WTC11 (cell line): ENCODE measurements at places on chromosomes 16 and 17.

DNA sequence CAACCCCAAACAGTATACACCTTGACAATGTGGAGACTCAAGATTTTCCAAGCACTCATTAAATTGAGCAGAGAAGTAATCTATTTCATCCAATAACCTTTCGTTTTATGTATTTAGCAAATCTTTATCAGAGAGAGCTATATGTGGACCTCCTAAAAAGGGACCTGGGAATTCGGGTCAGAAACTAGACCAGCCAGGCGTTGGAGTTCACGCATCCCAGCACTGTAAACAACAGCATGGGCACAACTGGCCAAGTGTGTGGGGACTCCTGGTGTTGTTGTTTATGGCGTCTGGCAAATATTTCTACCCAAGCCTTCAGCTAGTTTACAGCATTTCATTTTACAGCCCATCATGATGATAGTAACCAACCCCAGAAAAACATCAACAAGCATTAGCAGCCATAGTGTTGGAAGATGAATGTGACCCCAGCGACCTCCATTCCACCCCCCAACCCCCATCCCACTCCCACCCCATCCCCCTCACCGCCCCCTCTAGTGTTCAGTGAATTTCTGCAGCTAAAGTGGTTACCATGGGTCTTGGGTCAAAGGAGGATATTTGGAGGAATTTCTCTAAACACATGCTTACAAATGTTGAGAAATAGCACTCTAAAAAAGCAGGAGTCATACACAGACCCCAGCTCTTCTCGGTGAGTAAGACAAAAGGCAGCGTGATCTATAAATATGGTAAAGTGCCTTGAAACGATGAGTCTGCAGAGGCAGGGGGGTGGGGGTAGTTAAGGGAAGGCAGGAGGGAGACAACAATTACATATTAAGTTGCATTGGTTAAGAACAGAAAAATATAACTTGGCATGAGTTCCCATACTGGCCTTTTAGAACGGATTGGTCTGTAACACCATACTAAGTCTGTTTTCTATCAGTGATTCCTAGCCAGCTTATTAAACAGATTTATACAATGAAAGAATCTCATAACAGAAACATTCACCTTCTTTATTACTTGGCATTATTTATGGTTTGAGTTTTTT lies 91.4 kb upstream of the TBX2 start:
- DNase-seq = no peak

DNA sequence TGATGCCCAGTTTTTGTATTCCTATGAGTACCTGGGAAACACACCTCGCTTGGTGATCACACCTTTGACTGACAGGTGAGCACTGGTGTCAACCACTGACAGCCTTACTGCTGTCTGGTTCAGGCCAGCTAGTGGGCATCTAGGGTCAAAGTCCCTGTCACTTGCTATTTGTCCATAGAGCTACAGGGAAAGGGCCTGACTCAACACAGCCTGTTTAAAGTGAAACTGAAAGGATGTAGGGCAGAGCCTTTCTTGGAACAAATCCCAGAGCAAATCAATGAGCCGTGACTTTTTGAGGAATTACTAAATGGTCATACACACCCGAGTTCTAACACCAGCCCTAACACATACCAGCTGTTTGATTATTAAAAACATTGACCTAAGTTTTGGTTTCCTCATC lies 106.8 kb downstream of the DNAH9 start:
- no peak for DNase-seq

GRCh38 chr17:51873302-51873701 lies 285.2 kb downstream of the CA10 start:
- no peak for DNase-seq

DNA sequence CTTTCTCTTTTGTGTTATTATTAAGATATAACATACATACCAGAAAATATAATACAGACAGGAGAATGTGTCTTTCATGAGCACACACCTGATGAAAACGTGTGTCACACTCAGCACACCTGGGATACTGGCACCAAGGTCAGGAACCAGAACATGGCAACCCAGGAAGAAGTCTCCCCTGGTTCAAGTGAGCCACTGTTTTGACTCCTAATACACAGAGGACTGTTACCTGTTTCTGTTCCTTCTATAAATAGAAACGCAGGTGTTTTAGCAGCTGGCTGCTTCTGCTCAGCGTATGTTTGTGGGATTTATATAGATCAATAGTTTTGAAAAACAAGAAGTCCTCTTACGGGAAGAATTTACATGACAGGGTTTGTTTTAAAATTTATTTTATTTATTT lies 3.5 kb downstream of the SEC14L1 start:
- DNase-seq = no peak

DNA sequence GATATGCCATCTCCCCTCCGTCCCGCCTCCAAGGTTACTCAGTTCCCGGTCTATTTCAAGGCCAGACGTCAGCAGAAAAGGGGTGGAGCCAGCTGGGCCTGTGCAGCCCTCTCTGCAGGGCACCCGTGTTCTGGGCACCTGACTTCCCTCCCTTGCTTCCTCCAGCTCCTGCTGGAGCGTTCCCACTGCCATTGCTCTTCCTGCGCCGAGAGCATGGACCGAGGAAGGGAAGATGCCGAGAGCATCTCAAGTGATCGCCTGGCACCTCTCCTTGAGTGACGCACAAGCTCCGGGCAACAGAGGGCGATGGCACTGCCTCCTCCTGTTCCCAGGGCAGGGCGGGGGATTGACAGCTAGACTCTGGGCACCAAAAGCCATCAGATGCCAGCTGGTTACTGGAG lies 29.4 kb upstream of the NAT9 start:
- no peak for DNase-seq

DNA sequence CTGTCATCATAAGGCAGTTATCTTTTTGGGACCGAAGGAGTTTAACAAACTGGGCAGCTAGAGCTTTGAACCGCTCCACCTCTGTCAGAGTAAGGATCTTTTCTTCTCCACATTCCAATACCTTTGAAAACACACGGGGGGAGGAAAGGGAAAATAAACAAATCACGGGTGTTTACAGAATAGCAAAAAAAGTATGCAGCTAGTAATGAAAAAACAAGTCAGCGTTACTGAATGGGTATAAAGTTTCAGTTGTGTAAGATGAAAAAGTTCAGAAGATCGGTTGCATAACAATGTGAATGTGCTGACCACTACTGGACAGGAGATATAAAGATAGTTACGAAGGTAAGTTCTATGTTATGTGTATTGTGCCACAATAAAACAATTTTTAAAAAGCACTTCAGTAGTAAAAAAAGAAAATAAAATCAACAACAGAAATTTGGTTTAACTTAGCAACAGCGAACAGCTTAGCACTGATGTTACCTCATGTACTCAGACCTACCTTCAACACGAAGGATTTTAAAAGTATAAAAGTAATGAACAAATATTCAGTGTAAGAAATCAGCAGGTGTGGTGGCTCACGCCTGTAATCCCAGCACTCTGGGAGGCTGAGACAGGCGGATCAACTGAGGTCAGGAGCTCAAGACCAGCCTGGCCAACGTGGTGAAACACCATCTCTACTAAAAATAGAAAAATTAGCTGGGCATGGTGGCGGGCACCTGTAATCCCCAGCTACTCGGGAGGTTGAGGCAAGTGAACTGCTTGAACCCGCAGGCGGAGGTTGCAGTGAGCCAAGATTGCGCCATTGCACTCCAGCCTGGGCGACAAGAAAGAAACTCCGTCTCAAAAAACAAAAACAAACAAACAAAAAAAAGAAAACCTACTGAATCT lies 34.3 kb downstream of the MARF1 start:
- no peak for DNase-seq

DNA sequence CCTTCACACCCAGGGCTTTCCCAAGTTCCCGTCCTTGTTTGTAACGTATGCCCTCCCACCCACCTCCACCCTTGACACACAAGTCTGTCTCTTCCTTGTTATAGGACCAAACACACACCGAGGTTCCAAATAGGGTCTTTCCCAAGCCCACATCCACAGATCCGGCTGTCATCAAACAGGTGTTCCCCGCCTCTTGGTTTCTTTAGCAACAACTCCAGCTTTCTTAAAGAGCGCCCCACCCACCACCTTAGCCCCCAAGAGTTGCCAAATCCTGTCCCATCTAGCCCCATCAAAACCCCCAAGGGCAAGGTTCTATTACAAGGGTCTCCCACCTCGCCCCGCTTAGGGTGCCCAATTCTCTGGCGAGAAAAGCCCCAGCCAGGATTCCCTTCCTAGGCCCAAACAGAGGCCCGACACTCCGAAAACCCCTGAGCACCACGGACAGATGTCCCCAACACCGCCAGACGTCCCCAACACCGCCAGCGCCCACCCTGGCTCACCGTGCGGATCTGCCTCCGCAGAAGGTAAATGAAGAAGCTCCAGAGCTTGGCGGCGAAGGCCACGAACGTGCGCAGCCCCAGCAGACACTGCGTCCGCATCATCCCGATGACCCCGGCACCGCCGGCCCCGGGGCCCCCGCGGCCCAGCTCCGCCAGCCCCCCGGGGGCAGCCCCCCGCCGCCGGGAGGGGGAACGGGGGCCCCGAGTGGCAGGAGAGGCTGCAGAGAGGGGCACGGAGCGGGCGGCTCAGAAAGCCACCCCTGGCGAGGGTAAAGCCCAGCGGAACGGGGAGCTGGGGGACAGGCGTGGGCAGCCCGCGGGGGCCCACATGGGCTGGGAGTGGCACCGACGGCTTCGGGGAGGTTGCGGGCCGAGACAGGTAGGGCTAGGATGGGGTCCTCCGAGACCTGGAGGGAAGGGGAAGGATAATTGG lies 573 bp downstream of the CTDNEP1 start:
- DNase-seq = no peak

- no peak for DNase-seq
Observed at GRCh38 chr16:81936209-81937000, 74.9 kb downstream of the SDR42E1 start.

DNA sequence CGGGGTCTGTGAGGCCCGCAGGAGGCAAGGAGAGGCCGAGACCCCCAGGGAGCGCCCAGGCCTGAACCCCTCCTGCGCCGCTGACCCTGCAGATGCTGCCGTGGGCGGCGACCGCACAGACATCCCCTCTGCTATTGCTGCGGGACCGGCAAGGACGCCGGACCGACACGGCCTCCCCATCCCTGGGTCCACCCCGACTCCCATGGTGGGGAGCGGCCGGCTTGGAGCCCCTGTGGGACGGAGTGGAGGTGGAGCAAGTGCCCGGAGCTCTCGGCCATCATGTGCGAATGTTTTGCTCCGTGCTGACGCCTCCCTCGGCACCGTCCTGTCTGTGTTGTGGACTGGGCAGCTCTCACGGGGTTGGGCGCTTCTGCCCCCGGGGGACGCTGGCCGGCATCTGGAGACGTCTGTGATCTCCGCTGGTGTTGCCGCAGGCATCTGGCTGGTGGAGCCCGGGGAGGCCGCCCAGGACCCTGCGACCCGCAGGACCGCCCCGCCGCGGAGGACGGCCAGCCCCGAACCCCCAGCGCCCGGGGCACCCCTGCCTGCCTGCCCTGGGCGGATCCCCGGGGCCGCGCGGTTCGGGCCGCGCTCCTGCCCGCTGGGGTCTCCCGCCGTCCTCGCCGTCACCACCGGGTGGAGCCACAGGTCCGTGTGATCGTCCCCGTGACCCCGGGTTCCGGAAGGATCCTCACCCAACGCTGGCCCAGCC lies 12.8 kb upstream of the GNG13 start:
- peak; percentile 80 for DNase-seq

- DNase-seq = no peak
Observed at GRCh38 chr16:56732366-56732765, 2.4 kb downstream of the NUP93 start.

DNA sequence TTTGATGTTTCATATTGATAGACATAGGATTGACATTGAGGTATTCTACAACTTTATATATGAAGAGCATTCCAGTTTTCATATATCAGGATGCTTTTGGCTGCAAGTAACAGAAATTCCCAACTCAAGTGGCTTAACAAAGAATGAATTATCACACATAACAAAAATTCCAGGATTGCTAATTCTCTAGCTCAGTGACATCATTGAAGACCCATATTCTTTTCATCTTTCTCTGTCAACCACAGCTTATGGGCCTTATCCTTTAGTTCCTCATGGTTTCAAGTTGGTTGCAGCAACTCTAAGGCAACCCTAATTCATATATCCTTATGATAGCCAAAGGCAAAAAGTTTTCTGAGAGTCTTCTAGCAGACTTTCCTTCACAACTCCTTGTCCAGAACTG lies 91.5 kb upstream of the HAS3 start:
- no peak for DNase-seq
